ENCODE measurements at places on chromosomes 5 and 9.

DNA sequence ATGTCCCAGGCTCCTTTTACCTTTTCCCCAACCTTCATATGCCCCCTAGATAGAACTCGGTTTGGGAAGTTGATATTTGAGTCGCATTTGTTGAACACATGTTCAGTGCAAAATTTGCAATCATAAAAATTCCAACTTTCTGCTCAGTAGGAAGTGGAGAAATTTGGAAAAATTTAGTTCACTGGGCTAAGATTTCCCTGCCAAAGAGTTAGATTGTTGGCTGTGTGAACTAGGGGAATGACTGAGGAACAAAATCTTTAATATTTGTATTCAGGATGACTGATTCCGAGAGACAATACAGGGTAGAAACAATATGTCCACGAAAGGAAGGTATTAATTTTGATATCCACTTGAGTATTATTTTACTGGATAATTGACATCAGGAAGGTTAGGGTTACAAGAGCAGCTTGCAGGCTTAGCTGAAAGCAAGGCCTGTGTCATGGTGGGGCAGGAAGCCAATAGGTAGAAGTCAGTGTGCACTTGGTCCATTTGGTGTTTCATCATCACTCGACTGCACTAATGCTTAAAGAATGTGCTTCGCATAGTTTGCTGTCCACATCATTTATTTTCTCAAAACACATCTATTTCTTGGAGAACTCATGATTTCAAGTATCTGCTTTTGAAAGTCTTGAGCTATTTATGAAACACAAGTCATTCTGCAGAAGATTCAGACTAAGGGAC, 59.4 kb upstream of the GNA14 start:
- DNase-seq, result no peak

- DNase-seq, result no peak
Observed at GRCh38 chr5:76383126-76383832, 19.8 kb upstream of the IQGAP2 start.

GRCh38 chr9:123686829-123687192, 243.1 kb downstream of the DENND1A start:
- no peak for DNase-seq

DNA sequence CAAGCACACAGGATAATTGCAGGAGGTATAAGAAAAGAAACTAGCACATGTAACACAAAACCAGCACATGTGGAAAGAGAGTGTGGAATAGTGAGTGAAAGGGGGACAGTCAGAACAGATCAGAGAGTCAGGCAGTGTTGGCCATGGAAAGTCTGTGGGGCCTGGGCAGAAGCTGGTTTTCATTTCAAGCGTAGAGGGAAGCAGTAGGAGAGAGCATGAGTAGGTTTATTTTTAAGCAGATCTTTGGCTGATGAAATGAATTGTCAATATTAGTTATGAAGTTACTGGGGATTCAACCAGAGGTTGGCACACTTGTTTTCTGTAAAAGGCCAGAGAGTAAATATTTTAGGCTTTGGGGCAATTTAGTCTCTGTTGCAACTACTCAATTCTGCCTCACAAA, 283.1 kb downstream of the SMARCA2 start:
- DNase-seq, result no peak

GRCh38 chr5:130243641-130244040, 339.4 kb downstream of the CHSY3 start:
- no peak for DNase-seq

DNA sequence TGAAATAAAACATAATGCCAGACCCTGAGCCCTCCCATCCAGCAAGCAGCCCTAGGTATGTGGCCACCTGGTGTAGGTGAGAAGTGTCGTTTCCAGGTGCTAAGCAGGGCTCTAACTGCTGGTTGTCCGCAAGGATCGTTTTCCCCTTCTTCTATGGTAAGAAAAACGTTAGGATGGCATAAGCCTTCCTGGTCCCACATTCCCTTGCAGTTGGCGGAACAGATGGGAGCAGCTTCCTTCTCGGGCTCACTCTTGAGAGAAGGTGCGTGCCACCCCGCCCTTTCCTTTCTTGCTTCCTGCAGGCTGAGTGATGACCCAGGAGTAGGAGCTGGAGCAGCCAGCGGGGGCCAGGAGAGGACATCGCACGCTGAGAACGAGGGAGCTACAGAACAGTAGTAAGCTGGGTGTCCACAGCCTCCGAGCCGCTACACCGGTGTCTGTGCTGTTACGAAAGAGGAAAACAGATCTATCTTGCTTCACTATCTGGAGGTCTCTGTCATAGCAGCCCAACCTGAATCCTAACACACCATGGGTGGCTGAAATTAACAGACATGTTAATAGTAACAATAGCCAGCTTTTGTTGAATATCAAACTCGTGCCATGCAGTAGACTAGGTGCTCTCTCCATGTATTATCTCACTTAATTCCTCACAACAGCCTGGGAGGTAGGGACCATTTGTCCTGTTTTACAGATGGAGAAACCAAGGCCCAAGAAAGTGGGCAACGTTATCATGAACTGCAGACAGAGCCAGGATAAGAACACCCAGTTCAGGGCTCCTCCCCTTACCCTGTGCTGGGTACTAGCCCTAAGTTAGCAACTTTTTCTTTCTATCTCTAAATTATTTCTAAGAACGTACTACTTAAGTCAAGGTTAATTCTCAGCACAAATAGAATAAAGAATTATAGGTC, 139.8 kb downstream of the COL23A1 start:
- DNase-seq, result no peak

- no peak for DNase-seq
Observed at GRCh38 chr5:169607882-169608281, 24.3 kb downstream of the SPDL1 start.

GRCh38 chr5:176731506-176732160, 78.7 kb upstream of the UNC5A start:
- DNase-seq, result no peak

GRCh38 chr9:26775391-26775790, 117.2 kb downstream of the CAAP1 start:
- no peak for DNase-seq

- no peak for DNase-seq
Observed at GRCh38 chr5:179164331-179165311, 104.4 kb downstream of the ZNF354C start.

Data from breast epithelium (tissue), 4 donors.